ENCODE measurements at places on chromosomes 12 and 14.

DNA sequence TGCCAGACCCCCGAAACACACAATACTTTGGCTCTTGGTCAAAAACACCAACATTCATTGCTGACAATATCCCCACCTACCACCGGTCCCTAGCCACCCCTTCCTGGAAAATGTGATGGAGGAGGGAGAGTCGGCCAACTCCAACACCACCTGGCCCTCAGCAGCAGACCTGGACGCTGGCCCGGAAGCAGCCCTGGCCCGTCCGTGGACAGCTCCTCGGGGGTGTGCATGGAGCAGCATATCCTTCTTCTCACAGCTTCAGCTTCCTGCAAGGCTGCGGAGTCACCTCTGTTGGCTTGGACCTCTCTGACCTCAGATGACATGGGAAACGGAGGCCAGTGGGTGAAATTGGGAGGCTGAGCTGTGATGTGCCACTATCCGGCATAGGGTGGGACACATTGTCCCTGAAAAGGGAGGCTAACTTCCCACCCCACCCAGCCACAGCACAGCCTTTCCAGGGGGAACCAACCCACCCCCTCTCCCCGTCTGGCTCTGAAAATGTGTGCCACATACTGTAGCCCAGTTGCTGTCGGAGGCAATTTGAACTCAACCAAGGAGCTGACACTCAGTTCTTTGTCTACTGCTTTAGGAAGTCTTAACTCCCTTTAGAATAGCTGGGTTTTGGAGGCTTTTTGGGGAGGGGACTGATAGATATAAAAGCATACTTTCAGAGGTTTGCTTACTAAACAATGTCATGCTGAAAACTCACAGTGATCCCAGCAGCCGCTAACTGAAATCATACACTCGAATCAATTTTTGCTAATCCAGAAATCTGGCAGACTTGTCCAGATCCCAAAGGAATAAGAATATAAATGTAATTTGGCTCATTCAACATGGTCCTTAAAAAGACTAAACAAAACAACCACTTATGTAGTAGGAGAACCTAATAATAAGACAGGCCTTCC is 43.1 kb upstream of the LTA4H start:
- no peak for DNase-seq

- DNase-seq: no peak
Observed at GRCh38 chr12:1319212-1319611, 275.2 kb downstream of the FBXL14 start.

DNA sequence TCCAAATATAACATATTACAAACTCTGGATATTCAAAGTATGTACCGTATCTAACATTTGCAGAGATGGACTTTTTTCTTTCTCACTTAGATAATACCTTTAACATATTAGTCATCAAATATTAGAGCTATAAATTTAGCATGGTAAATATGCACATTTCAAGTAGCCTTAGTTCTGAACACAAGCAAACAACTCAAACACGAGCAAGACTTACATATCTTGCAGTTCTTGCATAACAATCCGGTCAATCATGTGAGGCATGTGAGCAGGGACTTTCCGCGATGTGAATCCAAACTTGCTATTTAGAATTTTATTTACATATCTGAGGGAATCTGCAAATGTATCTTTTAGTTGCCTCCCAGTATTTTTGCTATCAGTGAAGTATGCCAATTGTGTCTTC is 22.1 kb upstream of the SYCP3 start:
- DNase-seq: no peak

GRCh38 chr12:105013892-105014291 is 27.8 kb downstream of the NOPCHAP1 start:
- DNase-seq: no peak

GRCh38 chr14:23538785-23539184 is 12.8 kb downstream of the ZFHX2 start:
- DNase-seq: no peak

DNA sequence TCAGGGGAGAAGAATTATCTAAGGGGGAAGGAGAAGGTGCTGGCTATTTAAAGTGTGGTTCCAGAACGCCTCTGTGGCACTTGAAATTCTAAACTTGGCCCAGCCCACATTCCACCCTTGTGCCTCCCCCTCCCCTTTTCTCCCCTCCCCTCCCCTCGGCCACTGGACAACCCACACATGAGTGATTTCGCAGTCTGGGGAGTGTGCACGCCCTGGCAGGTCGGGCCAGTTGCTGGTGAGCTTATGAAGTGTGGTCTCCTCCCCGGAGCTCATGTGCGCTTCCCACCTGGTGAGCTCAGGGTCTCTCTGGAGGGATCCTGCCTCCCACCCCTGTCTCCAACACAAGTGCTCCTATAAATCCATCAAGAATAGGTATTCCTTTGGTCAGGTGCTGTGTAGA is at the start of gene SLC6A13:
SLC6A13 (minus strand) TSS at position 20 of the 400 bp plus-strand sequence. CDS start 2,784 bp downstream, outside the sequence.
- no peak for DNase-seq

DNA sequence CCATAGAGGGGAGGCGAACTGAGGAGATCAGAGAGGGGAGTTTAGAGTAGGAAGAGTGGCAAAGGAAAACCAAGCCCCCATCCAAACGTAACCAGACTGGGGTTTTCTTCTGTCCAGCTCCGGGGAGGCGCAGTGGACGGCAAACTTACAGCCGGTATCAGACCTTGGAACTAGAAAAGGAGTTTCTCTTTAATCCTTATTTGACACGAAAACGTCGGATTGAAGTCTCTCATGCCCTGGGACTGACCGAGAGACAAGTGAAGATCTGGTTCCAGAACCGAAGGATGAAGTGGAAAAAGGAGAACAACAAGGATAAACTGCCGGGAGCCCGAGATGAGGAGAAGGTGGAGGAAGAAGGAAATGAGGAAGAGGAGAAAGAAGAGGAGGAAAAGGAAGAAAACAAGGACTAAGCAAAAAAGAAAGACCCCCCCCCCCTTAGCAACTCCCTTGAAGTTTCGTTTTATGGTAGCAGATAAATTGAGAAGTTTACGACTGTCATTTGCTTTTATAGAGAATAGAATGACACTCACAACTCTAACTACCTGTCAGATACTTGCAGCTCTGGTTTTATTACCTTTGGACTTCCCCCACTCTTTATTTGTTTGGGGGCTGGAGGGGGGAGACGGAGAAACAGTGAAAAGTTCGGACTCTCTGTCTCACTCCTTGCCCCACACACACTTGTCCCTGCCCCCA is 2.3 kb downstream of the HOXC8 start:
- DNase-seq: no peak

DNA sequence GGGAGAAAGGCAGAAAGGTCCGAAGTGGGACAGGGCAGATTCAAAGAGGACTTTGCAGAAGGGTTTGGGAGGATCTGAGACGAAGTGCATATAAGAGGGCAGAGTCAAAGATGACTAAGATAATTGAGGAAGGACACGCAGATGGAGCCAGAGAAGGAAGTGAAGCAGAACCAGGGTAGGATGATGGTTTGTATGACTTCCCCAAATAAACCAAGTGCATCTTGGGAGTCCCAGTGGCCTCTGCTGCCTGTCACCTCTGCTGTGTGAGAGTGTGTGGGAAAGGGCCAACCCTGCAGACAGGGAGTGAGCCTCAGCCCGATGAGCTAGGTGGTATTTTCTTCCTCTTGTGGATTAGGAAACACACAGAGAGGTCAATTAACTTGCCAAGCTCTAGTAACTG is 36.8 kb downstream of the FLVCR2 start:
- DNase-seq: no peak

Data from NCI-H345 (cell line).